ENCODE measurements at places on chromosomes 5 and 9. TPM values are rescaled to one million over a fixed set of nuclear protein-coding genes. Genes with fewer than 3 reads are reported as not detected.

GRCh38 chr5:79241535-79241979, 5.6 kb downstream of the JMY start:
- H3K4me3 ChIP-seq = no peak overlapping the region
- H3K27ac ChIP-seq = no peak overlapping the region
- no peaks in the 10 kb centered on the region for H3K36me3 ChIP-seq
- DNase-seq = no peak
- no peaks in the 10 kb centered on the region for H3K27me3 ChIP-seq
- H3K4me1 ChIP-seq = no peaks in the 10 kb centered on the region

DNA sequence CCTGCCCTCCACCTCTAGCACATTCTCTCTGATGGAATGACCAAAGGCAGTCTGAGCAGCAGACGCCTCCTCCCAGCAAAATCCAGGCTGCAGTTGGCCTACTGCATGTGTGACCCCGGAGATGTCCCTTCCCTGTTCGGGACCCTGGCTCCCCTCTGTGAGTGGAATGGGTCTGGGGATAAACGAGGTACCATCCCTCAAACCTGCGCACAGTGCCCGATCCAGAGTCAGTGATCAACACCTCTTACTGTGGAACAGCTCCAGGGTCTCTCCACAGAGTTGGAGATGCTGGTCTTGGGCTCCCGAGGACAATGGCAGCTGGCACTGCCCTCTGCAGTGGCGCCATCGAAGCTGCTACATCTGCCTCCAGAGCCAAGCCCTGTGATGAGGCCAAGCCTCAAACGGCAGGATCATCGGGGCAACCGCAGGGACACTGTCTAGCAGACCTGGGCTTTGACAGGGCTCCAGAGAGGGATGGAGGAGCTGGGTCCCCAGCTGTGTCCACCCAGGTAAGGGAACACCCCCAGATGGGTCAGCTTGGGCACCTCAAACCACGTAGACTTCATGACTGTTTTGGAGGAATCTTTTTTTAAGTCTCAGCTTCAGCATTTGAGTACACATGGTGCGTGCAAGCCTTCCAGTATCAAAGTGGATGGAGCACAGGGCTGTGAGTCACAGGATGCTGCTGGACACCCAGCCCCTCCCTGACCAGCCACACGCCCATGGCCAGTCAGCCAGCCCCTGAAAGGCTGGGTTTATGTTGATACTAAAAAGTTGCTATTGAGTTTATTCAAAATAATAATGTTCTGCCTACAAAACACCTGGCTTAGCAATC, 13.0 kb downstream of the MED10 start:
- H3K27me3 ChIP-seq = no peaks in the 10 kb centered on the region
- no peak for DNase-seq
- no peaks in the 10 kb centered on the region for H3K4me1 ChIP-seq

DNA sequence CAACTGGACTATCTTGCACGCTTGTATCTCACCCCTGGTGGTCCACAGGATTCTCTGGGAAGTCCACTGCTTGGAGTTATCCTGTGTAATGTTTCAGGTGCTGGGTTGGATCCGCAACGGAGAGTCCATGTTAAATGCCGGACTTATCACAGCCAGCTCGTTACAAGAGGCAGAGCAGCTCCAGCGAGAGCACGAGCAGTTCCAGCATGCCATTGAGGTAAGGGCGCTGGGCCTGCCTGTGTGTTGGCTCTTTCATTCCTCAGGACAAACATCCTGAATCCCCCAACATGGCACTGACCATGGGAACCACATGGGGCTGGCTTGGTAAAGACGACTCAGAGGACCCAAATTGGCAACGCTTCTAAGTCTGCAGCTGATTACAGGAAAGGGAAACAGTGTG, 214.8 kb upstream of the OTULINL start:
- no peak for DNase-seq

GRCh38 chr5:95922798-95923197, 38.9 kb downstream of the ELL2 start:
- H3K4me1 ChIP-seq = peaks cover 5% of the 10 kb centered on the region
- H3K27ac ChIP-seq = no peak overlapping the region
- peaks cover 3% of the 10 kb centered on the region for H3K36me3 ChIP-seq
- no peak overlapping the region for H3K4me3 ChIP-seq
- DNase-seq = no peak

DNA sequence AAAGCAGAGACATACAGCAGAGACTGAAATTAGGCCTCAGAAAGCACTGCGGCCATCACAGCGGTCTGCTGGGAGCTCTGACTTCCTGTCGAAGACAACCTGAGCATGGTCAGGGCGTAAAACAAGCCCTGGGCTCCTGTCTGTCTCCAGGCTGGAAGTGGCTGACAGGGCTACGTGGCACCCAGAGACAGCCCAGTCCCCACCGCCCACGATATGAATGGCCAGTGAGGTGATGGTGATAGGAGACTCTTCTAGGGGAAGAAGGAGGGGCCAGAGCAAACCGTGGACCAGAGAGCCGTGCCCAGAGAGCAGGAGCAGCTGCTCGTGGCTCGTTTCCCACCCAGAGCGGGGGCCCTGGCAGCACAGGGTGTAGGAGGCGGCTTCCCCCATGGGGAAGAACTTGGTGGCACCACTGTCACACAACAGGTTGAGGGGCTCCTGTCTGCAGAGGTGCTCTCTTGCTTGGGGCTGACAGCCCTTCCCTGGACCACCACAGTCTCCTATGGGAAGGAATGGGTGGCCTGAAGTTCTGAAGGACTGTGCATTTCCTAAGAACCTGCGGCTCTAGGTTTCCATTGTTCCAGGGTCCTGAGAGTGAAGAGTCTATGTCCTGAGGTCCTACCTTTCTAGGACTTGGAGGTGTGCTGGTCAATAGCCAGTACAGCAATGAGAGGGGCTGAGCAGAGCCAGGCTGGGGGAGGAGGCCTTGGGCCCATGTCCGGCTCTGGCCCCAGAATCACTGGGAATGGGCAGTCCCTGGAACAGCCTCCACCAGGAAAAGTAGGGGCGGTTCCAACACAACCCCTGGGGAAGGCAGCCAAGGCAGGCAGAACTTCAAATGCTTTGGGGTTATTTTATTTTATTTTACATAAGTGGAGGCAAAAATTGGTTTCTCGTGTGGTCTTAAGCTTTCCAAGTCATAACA, 56.4 kb downstream of the BARX1 start:
- H3K27ac ChIP-seq = no peak overlapping the region
- no peaks in the 10 kb centered on the region for H3K27me3 ChIP-seq
- peak; percentile 58 for DNase-seq
- H3K4me3 ChIP-seq = no peak overlapping the region

DNA sequence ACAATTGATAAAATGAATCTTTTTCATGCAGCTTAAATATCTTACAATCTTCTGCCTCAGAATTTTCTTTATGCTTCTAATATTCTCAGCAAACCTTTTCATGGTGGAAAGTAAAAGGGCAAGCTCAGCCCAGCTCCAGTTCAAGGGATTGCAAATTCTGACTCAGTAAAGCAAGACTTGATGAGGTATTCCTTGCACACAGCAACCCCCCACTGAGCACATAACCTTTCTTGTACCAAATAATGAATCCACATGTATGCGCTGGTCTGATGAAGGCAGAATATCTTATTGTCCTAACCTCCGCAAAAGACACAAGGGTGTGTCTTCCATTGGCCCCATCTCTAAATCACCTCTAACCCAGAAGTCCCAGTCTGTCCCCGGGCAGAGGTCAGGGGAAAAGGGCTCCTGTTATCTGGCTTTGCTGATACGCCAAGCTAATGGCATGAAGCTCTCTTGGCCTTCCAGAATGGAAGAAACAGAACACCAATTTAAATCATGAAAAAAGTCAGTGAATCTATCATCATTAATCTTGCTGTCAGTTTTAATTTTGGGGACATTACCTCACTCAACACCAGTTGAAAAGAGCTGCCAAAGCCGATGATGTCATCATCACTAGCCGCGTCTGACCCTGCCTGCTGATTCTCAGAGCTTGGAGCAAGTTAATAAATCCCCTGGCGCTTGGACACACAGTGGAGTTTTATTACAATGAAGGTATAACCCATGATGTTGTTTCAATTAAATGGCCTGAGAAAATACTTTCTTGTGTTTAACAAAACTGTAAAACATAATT, 592.5 kb upstream of the CLINT1 start:
- no peaks in the 10 kb centered on the region for H3K36me3 ChIP-seq
- no peak overlapping the region for H3K4me3 ChIP-seq
- H3K27ac ChIP-seq = peak overlapping the region; percentile 3
- H3K4me1 ChIP-seq = no peaks in the 10 kb centered on the region
- H3K27me3 ChIP-seq = no peaks in the 10 kb centered on the region

GRCh38 chr5:81246697-81247096, 13.6 kb downstream of the CKMT2 start:
- H3K27ac ChIP-seq = no peak overlapping the region
- peaks cover 2% of the 10 kb centered on the region for H3K4me1 ChIP-seq
- no peak overlapping the region for H3K4me3 ChIP-seq
- H3K36me3 ChIP-seq = no peaks in the 10 kb centered on the region

DNA sequence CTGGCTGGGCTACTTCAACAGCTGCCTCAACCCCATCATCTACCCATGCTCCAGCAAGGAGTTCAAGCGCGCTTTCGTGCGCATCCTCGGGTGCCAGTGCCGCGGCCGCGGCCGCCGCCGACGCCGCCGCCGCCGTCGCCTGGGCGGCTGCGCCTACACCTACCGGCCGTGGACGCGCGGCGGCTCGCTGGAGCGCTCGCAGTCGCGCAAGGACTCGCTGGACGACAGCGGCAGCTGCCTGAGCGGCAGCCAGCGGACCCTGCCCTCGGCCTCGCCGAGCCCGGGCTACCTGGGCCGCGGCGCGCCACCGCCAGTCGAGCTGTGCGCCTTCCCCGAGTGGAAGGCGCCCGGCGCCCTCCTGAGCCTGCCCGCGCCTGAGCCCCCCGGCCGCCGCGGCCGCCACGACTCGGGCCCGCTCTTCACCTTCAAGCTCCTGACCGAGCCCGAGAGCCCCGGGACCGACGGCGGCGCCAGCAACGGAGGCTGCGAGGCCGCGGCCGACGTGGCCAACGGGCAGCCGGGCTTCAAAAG, 36.9 kb upstream of the TTC1 start:
- no peak for DNase-seq
- H3K36me3 ChIP-seq = no peaks in the 10 kb centered on the region
- H3K27me3 ChIP-seq = no peaks in the 10 kb centered on the region
- H3K27ac ChIP-seq = peak overlapping the region; percentile 65
- peaks cover 3% of the 10 kb centered on the region for H3K4me1 ChIP-seq

The C9orf152 gene
- not detected for total RNA-seq

GRCh38 chr5:74631081-74631953, 9.2 kb downstream of the ENC1 start:
- H3K4me1 ChIP-seq = no peaks in the 10 kb centered on the region
- H3K4me3 ChIP-seq = no peak overlapping the region
- no peaks in the 10 kb centered on the region for H3K36me3 ChIP-seq
- no peak overlapping the region for H3K27ac ChIP-seq

DNA sequence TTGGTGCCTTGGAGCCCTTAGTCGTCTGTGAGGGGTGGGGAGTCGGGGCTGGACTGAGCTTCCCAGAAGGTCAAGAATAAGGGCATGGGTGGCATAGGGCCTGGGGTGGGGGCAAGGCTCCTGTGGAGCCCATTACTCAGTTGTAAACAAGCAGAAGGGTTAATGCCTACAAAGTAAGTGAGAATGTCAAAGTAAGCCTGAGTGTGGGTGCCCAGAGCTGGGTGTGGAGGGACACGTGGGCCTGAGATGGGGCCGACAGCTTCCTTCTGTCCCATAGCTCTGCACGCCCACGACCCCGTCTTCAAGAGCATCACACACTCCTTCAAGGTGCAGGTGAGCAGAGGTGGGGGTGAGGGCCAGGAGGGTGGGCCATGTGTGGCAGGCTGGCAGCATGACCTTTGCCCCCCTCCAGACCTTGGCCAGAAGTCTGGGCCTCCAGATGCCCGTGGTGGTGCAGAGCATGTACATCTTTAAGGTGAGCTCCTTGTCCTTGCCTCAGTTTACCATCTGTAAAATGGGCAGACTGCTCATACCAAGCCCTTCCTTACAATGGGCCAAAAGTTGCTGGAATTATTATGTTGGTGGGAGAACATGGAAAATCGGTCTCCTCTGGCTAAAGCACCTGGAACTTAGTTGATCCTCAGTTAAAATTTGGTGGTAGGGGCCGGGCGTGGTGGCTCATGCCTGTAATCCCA, 11.1 kb downstream of the DOLK start:
- no peak overlapping the region for H3K4me3 ChIP-seq
- DNase-seq = peak; percentile 34

DNA sequence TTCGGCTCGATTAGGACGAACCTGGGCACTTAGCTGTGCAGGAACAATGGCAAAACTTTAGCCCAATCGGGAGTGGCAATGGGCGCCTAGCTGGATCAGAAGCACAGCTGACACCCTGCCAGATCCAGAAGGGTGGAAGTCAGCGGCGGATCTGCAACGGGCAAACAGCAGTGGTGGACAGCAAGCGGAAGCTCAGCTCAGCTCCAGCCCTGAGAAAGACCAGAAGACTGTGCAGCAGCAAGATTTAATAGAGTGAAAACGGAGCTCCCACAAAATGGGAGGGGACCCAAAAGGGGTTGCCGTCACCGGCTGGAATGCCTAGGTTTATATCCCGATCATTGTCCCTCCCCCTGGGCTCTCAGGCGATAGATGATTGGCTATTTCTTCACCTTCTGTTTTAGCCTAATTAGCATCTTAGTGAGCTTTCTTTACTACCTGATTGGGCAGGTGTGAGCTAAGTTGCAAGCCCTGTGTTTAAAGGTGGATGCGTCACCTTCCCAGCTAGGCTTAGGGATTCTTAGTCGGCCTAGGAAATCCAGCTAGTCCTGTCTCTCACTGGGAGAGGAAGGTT, 1237.9 kb downstream of the CDH12 start:
- no peaks in the 10 kb centered on the region for H3K36me3 ChIP-seq
- H3K4me1 ChIP-seq = no peaks in the 10 kb centered on the region
- H3K4me3 ChIP-seq = no peak overlapping the region
- no peak overlapping the region for H3K27ac ChIP-seq
- DNase-seq = no peak

The GPRIN1 gene
- total RNA-seq = 0.87 TPM

The BAAT gene
- not detected for total RNA-seq

GRCh38 chr9:116466271-116467235, 220.6 kb upstream of the TRIM32 start:
- no peaks in the 10 kb centered on the region for H3K36me3 ChIP-seq
- DNase-seq = no peak
- no peaks in the 10 kb centered on the region for H3K27me3 ChIP-seq
- no peak overlapping the region for H3K4me3 ChIP-seq
- H3K4me1 ChIP-seq = no peaks in the 10 kb centered on the region
